NCI-H524 treated with DMSO at 0.1 percent for 48 hours (cell line): ENCODE measurements at places on chromosomes 6 and 20.

- no peak for DNase-seq
Measured at GRCh38 chr6:45736134-45736533, 279.5 kb downstream of the CLIC5 start.

GRCh38 chr6:16420337-16420714 lies 181.9 kb downstream of the GMPR start:
- no peak for DNase-seq

GRCh38 chr6:12160326-12160725 lies 129.8 kb upstream of the EDN1 start:
- no peak for DNase-seq

DNA sequence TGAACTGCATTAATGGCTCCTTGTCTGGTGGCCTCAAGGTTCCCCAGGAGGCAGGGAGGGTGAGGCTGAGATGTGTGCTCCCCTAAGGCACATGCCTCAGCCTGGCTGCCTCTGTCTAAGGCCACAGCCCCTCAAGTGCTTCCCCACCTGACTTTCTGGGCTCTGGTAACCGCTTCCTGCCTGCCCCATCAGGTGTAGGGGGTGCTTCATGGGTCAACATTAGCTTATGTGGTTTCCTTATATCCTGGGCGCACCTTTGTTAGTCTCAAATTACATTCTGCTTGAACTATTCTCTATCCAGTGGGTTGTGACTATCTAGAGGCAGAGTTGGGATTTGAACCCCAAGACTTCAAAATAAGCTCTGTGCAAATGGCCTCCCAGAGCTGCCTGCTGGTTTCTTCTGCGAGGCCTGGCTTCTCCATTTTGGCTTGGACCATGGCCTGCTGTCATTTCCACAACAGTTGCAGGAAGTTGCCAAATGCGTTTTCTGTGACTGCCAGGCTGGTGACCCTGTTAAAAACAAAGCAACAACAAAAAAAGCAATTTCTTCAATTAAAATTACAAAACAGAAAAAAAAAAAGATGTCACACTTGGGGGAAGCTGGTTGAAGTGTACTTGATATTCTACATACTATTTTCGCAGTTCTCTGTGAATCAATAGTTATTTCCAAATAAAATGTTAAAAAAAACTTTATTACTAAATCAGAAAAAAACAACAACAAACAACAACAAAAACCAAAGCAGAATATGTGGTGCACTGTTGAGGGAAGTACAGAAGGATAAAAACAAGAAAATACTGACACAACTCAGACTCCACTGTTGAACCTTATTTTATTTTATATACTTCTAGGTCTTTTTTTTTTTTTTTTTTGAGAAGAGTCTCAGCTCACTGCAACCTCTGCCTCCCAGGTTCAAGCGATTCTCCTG lies 20.0 kb upstream of the ZNFX1 start:
- DNase-seq = no peak

- no peak for DNase-seq
Measured at GRCh38 chr20:21303872-21304586, 898 bp downstream of the XRN2 start.

DNA sequence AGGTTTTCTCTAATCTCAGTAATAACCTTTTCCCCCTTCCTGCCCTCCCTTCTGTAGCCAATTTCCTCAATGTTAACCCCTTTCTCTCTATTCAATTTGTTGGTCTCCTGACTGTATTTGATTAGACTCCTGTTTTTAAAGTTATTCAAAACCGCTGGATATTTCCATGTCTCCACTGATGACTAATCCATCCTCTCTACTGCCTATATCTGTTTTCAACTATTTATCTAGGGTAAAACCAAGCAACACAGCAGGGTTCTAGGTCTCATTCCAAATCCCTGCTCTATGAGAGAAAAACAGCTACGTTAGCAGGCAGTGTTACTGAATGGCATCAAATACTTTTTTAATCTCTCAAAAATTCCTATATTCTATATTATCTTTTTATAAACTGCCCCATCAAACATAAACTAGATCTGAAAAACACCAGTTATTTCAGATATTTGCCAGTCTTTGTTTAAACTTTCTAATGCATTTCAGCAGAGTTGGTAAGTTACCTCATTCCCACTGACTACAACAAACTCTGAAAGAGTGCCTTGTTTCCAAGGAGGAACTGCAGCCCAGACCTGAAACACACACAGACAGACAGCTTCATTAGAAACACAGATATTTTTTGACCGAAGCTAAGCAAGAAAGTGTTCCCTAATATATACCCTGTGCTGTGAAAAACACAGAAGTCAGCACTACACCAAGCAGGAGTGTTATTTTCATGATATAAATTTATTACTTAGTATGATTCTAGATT lies 8.2 kb downstream of the RTN4IP1 start:
- no peak for DNase-seq

DNA sequence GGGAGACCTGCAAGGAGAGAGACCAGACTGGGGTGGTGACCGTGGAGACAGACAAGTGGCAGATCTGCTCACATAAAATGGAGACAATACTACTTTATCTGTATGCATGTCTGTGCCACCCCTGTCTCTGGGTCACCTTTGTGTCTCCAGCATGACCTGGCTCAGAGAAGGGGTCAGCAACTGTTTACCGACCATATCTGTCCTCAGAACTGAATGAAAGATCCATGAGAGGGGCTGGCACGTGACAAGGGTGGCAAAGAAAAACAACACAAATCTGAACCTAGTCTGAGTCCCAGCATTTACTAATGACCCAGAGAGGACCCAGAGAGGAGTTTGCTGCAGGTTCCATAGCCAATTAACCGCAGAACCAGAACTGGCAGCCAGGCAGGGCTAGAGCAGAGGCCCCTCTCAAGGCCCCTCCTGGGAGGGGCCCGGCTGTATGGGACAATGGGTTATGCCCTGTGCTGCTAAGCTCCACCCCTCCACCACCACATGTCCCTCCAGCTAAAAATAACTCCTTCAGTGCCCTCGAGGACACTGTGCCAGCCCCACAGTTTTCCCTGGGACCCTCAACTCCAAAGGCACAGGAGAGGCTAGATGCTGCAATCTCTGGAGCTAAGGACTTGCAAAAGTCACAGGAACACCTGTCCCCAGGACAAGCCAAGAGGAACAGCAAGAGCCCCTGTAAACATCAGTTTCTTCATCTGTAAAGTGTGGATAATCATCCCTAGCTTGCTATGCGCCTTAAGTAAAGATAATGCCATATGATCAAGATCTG lies 2.2 kb downstream of the AHCY start:
- DNase-seq = no peak

DNA sequence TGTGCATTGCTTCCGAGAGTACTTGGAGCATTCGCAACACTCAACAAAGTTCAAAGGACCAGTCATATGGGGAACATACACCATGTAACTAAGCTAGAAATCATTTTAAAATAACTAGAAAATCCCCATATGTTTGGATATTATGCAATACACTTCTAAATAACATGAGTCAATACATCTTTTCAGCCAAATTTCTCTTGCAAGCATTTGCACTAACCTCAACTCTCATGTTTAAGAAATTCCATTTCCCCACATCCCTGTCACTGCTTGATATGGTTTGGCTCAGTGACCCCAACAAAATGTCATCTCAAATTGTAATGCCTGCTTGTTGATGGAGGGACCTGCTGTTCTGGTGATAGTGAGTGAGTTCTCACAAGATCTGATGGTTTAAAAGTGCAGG lies 85.7 kb upstream of the CST7 start:
- DNase-seq = no peak

GRCh38 chr20:41649489-41649888 lies 31.3 kb upstream of the CHD6 start:
- DNase-seq = no peak

DNA sequence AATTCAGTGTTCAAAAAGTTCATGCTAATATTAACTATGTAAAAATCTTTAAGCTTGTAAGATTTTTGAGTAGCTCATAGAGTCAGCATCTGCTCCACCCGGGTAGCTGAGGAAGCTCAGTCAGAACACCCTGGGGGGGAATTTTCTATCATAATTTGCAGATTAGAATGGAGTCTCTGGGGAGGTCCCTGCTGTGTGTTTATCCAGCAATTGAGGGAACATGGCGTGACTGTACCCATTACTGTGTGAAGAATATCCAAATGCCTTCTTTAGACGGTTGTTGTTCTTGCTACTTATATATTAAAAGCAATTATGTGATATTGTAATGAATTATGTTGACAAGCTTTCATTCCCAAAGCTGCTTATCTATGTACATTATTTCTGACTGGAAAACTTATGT lies 64.8 kb downstream of the AIG1 start:
- DNase-seq = peak; percentile 75

DNA sequence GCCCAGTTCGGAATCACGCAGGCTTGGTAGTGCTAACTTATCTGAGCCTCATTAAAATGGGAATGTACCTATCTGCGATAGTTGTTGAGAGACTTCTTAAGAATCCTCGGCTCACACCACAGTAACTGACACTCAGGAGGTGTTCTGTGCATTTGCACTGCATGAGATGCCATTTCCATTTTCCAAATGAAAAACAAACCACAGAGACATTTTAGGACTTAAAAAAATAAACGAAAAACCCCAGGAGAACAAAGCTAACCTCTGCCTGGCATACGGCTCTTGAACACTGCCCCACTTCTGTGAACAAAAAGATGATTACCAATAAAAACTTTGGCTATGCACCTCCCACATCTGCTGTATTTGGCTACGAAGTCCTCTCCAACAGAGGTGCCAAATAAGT lies 37.6 kb downstream of the BEND3 start:
- no peak for DNase-seq
